ENCODE measurements at places on chromosomes 11 and 22. TPM values are rescaled to one million over a fixed set of nuclear protein-coding genes. Genes with fewer than 3 reads are reported as not detected.
A peak's percentile ranks its signal among the peaks of the same experiment; 100 is the strongest.

GRCh38 chr11:64237484-64237951 is 3.1 kb downstream of the VEGFB start:
- DNase-seq, result no peak

DNA sequence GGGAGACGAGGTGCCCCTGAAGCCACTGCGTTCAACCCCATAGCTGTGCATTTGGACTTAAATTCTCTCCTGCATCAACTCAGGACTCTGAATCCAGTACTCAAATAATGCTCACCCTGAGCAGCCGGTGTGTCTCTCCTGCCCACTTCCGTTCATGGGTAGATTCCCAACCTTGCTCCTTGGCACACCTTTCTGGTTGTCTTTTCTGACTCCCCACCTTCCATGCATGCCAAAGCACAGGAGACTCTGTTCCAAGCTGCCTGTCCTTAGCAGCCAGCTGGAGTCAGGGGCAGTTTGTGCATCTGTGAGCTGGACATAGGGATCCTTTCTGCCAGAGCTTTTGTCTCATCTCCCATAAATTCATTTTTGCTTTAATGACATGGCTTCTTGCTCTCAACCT is 1242.5 kb downstream of the TBC1D22A start:
- no peak for DNase-seq

- no peak for DNase-seq
Measured at GRCh38 chr11:69086152-69087132, 37.7 kb downstream of the TPCN2 start.

DNA sequence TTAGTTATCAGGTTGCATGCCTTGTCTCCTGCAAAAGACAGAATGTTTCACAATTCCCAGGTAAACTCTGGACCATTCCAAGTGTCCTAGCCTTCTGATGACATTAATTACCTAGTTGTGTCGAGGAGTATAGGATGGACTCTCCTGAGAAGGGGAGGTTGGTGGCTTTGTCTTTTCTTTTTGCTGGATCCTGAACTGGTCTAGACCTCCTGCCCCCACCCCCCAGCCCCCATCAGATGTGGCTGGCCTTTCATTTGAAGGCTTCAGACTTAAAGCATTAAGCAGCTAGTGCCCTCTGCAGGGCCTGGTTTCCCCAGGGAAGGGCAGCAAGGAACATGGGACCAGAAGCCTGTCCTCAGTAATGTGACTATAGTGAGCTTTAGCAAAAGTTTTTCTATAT is 9.7 kb downstream of the MCAM start:
- DNase-seq, result no peak

DNA sequence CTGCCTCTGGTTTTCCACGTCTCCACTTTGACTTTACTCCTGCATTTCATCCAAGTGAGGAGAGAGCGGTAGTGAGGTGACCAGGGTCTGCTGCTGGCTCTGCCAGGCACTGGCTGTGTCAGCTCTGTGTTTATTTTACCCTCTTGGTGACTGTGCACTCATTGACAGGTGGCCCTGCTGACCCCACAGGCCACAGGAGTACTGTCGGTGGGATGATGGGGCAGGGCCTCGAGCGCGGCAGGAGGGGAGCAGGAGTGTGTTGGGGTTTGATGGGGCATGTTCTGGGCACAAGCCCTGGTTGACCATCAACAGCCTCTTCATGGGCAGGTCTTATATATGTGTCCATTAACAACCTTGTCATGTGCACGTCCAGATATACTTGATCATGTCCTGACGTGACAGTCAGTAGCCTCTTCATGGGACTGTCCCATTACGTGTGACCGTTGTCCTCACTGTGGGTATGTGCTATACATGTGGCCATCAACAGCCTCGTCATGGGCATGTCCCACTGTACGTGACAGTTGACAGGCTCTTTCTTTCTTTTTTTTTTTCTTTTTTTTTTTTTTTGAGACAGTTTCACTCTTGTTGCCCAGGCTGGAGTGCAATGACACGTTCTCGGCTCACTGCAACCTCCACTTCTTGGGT is 31.4 kb upstream of the ACR start:
- no peak for DNase-seq

- peak; percentile 11 for DNase-seq
Measured at GRCh38 chr22:38735465-38736256, 20.1 kb downstream of the SUN2 start.

Gene CARD16
- total RNA-seq, result 0.50 TPM

Gene TRIM29
- 0.69 TPM for total RNA-seq

Gene HEPN1
- not detected for total RNA-seq

Gene NEFH
- total RNA-seq, result 0.15 TPM

Gene RBMXL2
- not detected for total RNA-seq
